A549 treated with Mapracorat at 1 μM for 4 hours (cell line): ENCODE measurements at places on chromosomes 6 and 20. TPM values are rescaled to one million over a fixed set of nuclear protein-coding genes. Genes with fewer than 3 reads are reported as not detected.

TOMM6 gene
- 279 to 317 TPM (median 304 TPM) in 5 replicates for total RNA-seq

SCGN gene
- total RNA-seq = 0.12 to 0.37 TPM (median 0.31 TPM) in 4 of 5 replicates, not detected in the other

BNIP5 gene
- not detected in 5 replicates for total RNA-seq

SIRPD gene
- total RNA-seq = not detected in 5 replicates

BPIFB2 gene
- not detected in 5 replicates for total RNA-seq

LY86 gene
- not detected in 5 replicates for total RNA-seq

CNKSR3 gene
- 6.1 to 7.8 TPM (median 7.4 TPM) in 5 replicates for total RNA-seq

PPP1R10 gene
- total RNA-seq = 28.1 to 45.4 TPM (median 29.3 TPM) in 5 replicates

PDE10A gene
- 23.4 to 29.8 TPM (median 27.4 TPM) in 5 replicates for total RNA-seq

FNDC11 gene
- 0.18 to 0.46 TPM (median 0.25 TPM) in 5 replicates for total RNA-seq

HLA-DMA gene
- total RNA-seq = 2.4 to 3.3 TPM (median 2.6 TPM) in 5 replicates

GPX5 gene
- total RNA-seq = not detected in 5 replicates

NT5DC1 gene
- 23.1 to 31.3 TPM (median 26.9 TPM) in 5 replicates for total RNA-seq

AKAP7 gene
- total RNA-seq = 2.5 to 2.9 TPM (median 2.9 TPM) in 5 replicates

APCDD1L gene
- total RNA-seq = 0.05 to 0.08 TPM (median 0.07 TPM) in 3 of 5 replicates, not detected in the others

ACSS1 gene
- total RNA-seq = 11.5 to 17.1 TPM (median 15.7 TPM) in 5 replicates

DEFB132 gene
- total RNA-seq = not detected in 5 replicates

ENTPD6 gene
- total RNA-seq = 152 to 186 TPM (median 168 TPM) in 5 replicates

SEMG1 gene
- not detected in 5 replicates for total RNA-seq
